Lung (tissue), 17 donors: ENCODE measurements at places on chromosomes 5 and 9.

DNA sequence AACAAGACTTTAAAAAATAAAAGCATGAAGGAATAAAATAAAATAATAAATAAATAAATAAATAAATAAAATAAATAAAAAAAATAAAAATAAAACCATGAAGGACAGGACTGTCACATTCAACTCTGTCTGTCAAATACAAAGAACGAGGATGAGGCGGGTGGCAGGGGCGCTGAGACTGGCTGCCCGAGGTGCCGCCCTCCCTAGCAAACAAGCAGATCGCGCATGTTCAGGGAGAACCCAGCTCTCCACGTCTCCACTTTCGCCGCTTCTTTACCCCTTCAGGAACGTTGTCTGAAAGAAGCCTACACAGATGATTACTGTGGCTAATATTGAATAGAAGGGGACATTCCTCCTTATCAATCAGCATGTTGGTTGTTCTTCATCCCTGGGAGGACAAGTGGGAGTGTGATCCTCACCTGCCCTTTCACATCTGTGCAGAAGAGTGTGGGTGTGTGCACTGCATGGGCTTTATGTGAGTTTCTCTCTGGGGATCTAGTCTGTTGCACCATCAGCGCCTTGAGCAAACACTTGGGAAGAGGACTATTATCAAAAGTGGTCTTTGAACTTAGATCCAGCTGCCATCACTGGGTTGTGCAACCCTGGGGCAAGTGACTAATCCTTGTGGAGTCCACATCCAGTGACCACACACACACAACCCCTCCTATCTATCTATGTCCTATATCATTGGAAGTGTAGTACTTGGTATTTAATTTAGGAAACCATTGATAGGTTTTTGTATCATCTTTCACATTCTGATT is 399.2 kb downstream of the IRX2 start:
- DNase-seq, result no peak

- DNase-seq, result no peak
Observed at GRCh38 chr9:128049843-128050242, 17.3 kb downstream of the NAIF1 start.

GRCh38 chr9:5843794-5844471 is 11.0 kb upstream of the ERMP1 start:
- DNase-seq, result peak; percentile 71

GRCh38 chr5:124602925-124603650 is 143.4 kb downstream of the ZNF608 start:
- DNase-seq, result no peak

- DNase-seq, result peak; percentile 6
Observed at GRCh38 chr9:90296539-90296938, 346.1 kb downstream of the DIRAS2 start.

GRCh38 chr9:121216271-121216805 is 14.7 kb upstream of the RAB14 start:
- no peak for DNase-seq

GRCh38 chr9:5949103-5949699 is 58.5 kb downstream of the MLANA start:
- DNase-seq, result peak; percentile 30

DNA sequence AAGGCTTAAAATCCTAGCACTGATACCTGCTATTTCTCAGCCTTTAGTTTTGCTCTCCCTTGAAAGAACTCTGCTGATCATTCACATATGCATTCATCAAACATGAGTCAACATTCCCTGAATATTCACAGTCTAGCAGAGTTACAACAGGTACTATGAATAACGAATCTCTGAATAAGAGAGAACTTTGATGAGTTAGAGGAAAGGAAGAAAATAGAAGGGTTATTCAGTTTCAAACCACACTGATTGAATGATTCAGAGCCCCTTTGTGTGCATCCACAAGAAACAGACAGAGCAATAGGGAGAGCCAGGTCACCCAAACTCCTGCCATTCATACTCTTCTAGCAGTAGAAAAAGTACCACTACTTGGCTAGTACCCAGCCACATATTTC is 36.0 kb downstream of the FOXD1 start:
- no peak for DNase-seq

- no peak for DNase-seq
Observed at GRCh38 chr9:99127356-99128132, 22.6 kb downstream of the TGFBR1 start.

- DNase-seq, result no peak
Observed at GRCh38 chr9:121783521-121784507, 132.4 kb downstream of the DAB2IP start.

- peak; percentile 7 for DNase-seq
Observed at GRCh38 chr5:139836469-139837208, 41.0 kb downstream of the PSD2 start.

DNA sequence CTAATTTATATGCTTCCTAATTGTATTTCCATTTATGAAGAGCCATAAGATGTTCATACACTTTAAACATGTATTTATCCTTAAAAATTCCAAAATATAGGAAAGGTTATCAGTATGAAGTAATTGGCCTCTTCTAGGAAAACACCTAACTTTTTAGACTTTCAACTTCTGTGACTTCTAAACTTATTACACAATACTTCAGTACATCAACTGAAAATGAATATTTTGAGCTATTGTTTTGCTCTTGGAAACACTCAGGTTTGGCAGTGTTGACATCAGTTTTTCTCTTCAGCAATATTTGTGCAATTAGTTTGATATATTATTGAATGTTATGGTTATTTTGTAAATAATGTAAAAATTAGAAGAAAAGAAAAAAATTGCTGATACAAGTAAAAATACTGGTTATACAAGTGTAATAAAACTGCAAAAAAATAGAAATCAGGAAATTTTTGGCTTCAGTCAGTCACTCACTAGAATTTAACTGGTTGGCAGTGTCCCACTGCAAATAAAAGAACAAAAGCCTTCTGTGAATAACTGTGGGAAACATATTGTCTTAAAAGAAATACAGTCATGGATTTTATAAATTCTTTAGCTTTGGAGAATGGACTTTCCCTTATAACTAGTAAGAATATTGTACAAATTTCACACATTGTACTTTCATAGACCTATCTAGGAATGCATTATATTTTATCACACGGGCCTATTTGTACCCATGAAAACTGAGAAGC is 635.9 kb downstream of the TLE1 start:
- DNase-seq, result no peak

DNA sequence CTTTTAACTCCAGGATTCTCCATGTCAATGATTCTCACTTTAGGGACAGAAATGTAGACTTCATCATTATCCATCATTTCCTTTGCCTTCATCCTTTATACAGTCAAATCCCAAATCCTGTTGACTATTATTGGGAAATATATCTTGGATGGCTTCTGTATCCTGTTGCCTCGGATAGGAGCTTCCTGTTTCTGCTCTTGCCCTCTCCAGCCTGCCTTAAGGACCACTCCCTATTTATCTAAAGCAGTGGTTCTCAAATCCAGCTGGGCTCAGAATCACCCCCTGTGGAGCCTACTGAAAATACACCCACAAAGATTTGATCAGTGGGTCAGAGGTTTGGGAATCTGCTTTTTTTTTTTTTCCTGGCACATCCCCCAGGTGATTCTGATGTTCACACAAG is 8.5 kb downstream of the AFAP1L1 start:
- no peak for DNase-seq

- DNase-seq, result no peak
Observed at GRCh38 chr9:27347889-27348288, 50.9 kb upstream of the EQTN start.

DNA sequence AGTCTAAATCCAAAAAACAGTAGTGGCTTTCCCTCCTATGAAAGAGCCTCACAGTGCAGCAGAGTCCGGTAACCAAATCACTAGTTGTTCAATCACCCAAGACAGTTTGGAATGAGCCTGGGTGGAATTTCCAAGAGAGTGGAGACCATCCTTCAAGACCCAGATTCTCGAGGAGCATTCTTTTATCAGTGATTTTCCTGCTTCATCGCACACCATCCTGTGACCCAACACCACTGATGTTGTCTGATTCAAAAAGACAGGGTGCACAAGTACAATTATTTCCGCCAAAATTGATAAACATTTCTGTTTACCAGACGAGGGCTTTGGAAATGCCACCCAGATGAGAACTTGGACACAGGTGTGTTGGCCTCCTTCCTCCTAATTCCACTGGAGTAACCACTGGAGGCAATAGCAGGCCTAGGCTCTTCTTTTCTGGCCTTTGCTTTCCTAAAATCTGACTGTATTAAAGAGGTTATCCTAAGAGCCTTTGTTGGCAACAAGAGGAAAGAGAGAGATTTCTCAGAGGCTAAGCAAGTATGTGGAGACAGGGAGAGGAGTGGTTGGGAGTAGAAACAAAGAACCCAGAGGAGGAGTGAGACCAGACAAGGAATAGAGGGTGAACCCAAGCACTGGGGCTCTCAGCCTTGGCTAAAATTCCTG is 56.3 kb upstream of the S1PR3 start:
- no peak for DNase-seq

- DNase-seq, result no peak
Observed at GRCh38 chr5:88045931-88046461, 222.6 kb downstream of the TMEM161B start.

DNA sequence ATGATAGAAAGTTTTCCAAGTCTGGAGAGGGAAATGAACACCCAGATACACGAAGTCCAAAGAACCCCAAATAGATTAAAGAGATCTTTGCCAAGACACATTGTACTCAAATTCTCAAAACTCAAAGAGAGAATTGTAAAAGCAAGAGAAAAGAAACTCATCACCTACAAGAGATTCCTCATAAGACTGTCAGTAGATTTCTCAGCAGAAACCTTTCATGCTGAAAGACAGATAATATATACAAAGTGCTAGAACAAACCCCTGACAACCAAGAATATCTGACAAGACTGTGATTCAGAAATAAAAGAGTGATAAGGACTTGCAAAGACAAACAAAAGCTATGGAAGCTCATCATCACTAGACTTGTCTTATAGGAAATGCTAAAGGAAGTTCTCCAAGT is 326.7 kb upstream of the ZNF608 start:
- no peak for DNase-seq
